ENCODE measurements at places on chromosomes 3 and 15. TPM values are rescaled to one million over a fixed set of nuclear protein-coding genes. Genes with fewer than 3 reads are reported as not detected.

Gene SH2D7
- polyA plus RNA-seq, result 0.04 TPM

Gene DUOXA2
- not detected for polyA plus RNA-seq

Gene MYRIP
- not detected for polyA plus RNA-seq

Gene TIMP4
- polyA plus RNA-seq, result 3.6 TPM

Gene LRRIQ4
- polyA plus RNA-seq, result not detected

Gene TTLL3
- polyA plus RNA-seq, result 22.4 TPM

Gene PLS1
- polyA plus RNA-seq, result 1.1 TPM

Gene COL6A6
- polyA plus RNA-seq, result not detected

Gene LDHAL6B
- not detected for polyA plus RNA-seq

GRCh38 chr15:101135532-101136166, 116.2 kb downstream of the CHSY1 start:
- no peak for DNase-seq

GRCh38 chr15:89586651-89587050, 11.4 kb downstream of the TICRR start:
- no peak for DNase-seq

DNA sequence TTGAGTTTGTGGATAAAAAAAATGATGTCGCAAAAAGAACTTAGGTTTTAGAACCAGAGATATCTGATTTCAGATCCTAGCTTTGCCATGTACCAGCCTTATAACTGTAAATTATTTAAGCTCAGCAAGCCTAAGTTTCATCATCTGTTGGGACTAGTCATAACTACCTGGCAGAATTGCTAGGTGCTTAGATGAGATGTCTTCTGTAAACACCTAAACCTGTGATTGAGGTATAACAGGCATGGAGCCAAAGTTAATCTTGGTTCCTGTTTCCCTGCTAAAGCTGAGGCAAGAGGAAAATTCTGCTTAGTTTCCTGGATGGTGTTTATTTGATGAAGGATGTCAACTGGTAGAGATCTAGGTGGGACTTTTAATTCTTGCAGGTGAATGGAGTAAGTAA, 331.3 kb upstream of the RBMS3 start:
- no peak for DNase-seq

- DNase-seq, result no peak
Measured at GRCh38 chr15:88187195-88187594, 69.3 kb downstream of the NTRK3 start.

DNA sequence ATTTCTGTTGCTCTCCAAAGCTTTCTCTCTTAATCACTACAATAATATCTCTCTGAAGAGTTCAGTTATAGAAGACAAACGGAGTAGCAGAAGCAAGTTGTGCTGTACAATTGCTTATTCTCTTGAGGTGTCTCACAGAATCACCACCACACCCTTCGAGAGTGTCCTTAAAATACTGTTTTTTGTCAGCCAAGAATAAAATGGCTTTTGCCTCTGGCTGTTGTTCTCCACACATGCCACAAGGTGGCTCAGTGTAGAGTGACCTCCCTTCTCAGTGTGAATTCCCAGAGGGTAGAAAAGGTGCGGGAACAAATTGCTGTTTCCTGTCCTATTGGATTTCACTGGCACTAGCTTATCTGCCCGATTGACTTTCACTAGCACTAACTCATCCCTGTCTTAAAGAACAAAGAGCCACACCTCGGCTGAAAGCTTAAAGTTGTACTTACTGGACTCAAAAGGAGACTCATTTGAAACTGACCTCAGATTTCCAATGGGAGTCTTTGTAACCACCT, 134.2 kb upstream of the SATB1 start:
- no peak for DNase-seq

DNA sequence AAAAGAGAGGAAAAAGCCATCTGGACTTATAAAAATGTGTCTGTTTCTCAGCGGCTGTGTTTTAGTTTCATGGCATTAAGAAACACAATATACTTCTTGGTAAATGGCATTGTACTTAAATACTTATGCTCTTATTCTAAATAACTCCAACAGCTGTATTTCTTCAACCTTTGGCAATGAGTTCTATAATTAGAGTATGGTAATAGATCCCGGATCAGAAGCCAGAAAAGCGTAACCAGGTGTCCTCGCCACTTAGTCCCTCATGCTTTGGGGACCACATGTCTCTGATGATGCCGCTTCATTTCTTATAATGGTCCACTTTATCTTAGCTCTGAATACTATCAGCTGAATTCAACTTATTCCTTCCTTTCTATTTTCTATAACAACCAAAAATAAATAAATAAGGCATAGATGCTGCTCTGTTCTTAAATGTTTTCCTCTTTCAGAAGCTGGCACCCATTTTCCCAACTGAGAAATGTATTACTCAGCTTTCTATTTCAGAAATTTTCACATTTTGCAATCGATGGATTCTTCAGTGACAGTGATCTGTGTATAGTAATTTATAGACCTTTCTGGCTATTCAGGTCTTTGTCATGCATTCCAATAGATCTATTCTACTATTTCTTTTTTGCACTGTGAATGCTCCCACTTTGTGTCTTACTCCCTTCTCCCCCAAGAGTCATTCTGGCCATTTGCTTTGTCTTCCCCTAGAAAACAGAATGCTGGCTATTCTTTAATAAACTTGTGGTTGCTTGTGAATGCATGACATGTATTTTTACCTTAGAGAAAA, 87.6 kb upstream of the KBTBD8 start:
- DNase-seq, result no peak

DNA sequence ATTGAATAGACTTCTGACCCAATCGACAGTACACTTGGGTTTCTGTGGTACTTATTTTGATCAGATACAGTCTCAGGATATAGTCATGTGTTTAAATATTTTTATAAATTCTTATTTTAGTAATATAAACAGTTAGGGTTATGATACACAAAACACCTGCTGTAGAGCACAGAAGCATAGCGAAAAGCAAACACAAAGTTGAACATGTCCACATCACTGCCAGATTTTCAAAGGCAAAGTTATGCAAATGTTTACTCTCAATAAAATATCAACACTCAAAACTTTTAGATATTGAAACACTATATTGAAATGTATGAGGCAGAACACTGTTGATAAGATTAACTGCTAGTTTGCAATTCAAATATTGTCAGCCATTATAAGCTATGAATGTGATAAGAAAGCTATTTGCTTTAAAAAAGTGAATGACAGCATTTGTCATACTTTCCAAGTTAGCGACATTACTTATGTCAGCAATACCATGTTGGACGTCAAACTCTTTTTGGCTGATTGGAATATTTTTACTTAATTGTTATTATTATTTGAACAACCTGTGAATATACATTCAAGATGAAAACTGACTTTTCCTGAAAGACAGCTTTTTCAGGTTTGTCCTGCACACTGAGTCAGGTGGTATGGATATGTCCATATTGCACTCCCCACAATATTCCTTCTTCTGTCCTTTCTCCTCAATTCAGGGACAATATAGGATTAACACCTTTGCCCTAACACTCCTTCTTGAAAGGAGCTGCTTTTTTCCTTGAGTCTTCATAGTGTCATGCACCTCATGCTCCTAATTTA, 367.1 kb downstream of the EPHA3 start:
- no peak for DNase-seq

- DNase-seq, result no peak
Measured at GRCh38 chr3:36991147-36991546, 1.8 kb downstream of the EPM2AIP1 start.

DNA sequence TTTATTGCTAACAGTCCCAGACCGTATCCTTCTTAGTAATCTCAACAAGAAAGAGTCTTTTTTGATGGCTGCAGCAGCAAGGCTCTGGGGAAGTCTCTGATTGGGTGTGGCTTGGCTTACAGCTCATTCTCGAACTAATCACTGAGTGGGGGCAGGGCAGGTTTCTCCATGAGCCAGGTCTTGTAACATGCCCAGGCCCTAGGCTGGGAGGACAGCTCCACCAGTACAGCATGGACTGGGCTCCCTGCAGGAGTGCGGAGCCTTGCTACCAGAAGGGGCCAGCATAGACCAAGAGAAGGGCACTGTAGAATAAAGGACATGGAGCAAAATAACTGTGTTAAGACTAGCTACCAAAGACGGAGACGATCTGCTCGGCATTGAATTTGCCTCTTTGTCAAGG, 7.2 kb downstream of the CD276 start:
- DNase-seq, result no peak

GRCh38 chr15:97694456-97694855, 266.0 kb upstream of the ARRDC4 start:
- DNase-seq, result no peak

GRCh38 chr3:105938101-105938500, 69.3 kb upstream of the CBLB start:
- no peak for DNase-seq

GRCh38 chr3:152155246-152156020, 113.3 kb upstream of the MBNL1 start:
- DNase-seq, result no peak

DNA sequence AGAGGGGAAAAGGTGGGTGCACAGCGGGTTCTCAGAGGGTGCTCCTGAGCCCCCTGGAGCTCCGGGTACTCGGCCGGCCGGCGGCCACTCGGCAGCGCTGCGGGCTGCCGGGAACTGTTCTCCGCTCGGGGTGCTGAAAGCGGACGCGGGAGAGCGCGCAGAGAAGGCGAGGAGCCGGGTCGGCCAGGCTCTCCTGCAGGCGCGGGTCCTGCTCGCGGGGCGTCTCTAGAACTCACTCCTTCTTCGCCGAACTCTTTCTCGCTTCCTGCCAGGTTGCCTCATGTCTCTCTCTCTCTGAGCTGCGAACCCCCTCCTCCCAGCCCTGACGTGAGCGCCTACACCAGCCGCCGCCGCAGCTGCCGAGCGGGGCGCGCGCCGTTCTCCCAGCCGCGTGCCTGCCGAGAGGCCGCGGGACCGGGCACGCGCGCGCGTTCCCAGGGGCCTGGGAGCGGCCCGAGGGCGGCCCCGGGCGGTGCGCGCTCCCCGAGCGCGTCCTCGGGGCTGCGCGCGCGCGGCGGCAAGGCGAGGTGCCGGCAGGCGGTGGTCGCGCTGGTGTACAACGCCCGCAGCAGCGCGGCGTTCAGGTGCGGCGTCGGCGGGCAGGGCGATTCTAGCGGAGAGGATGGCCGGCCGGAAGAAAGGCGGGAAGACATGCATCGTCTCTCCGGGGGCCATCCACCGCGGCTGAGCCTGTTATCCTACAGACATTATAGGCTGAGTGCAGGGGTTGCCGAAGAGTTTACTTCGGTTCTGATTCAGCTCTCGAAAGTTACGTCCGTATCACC, at the start of gene PEX5L:
Gene PEX5L, minus strand, starts transcription at position 267 of the 785 bp plus-strand sequence. CDS start 338 bp downstream, outside the sequence.
- no peak for DNase-seq

- no peak for DNase-seq
Measured at GRCh38 chr15:39230205-39230907, 350.5 kb upstream of the THBS1 start.

Data from AG04450 (cell line).